NCI-H2227 treated with DMSO at 0.1 percent for 48 hours (cell line): ENCODE measurements at places on chromosomes 4 and X.
A peak's percentile ranks its signal among the peaks of the same experiment; 100 is the strongest.

DNA sequence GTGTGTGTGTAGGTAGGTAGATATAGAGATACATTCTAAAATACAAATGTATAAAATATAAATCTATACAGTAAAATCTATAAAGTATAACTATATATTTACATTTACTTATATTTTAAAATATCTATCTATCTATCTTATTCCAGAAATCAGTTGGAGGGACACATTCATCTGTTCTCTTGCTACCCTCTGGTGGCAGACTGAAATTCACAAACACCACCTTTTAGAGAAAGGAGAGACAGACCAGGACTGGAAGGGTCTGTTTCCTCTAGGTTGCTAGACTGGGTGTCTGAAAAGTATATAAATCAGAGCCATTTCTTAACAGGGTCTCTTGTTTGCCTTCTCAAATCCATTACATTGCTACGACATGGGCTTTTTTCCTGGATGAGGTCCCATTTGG is 343.0 kb downstream of the OPHN1 start:
- no peak for DNase-seq

DNA sequence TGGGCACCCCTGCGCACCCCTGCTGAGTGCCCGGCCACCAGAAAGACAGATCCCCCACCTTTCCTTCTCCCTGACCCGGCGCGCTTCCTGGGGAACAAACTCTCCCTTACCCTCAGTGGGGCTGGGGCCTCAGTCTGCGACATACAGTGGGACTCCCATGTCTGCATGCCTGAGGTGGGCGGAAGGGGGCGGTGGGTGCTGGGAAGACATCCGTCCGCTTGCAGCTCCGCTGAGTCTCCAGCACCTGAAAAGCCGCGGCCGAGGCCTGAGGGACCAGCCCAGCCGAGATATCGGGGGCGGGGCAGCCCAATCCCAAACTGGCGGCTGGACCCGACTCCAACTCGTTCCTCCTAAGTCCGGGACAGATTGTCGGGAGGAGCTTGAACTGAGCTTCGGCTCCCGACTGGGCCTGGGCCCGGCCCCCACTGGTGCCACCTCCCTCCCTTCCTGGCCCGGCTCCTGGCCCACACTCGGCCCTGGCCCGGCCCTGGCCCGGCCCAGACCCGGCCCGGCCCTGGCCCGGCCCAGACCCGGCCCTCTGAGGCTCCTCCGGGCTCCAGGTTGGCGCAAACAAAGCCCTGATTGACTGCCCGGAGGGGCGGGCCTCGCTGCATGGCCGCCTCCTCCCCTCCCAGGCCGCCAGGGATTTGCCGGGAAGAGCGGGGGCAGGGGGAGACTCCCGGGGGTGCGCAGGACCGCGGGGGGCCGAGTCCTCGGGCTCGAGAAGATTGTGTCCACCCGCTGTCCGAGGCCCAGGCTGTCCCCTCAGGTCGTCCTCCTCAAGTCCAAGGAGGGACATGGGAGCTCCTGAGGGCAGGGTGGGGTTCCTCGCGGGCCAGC is 877 bp upstream of the SLC16A2 start:
- peak; percentile 18 for DNase-seq

DNA sequence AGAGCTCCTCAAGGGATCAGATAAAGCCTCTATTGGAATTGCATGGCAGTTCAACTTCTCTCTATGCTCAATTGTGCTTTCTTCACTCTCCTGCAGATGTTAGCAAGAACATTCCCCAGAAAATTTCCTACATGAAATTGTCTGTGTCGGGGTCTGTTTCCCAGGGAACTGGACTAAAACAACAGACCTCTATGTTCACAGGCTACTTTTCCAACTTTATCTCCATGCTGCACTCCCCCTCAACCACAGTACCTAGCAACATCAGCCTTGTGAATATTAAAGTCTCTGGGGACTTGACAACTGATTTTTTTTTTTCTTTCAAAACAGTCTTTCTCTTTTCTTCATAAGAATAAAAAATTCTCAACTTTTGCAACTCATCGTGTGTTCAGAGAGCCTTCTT is 1470.8 kb upstream of the ADGRL3 start:
- no peak for DNase-seq

- no peak for DNase-seq
Measured at GRCh38 chrX:19350941-19351384, 7.2 kb downstream of the PDHA1 start.

- no peak for DNase-seq
Measured at GRCh38 chr4:152909901-152910300, 26.2 kb upstream of the FHDC1 start.

- DNase-seq = no peak
Measured at GRCh38 chr4:123876143-123876542, 479.5 kb downstream of the SPRY1 start.

DNA sequence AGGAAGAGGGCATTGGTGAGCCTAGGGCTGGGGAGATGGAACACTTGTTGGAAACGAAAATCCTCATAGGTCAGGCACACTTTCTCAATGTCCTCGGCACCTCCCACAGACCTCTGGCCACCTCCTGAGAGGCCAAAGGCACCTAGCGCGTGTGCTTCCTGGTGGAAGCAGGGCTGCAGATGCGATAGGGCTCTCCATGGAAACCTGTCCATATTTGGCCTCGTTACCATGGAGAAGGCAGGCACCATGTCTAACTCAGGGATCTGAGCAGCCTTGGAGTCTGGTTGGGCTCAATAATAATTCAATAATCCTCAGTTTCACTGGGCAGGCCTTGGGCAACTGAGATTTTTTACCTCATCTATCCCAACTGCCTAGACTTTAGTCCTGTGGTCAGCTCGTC is 58.3 kb downstream of the RAI2 start:
- DNase-seq = no peak

- no peak for DNase-seq
Measured at GRCh38 chr4:81746773-81747172, 275.1 kb upstream of the RASGEF1B start.

DNA sequence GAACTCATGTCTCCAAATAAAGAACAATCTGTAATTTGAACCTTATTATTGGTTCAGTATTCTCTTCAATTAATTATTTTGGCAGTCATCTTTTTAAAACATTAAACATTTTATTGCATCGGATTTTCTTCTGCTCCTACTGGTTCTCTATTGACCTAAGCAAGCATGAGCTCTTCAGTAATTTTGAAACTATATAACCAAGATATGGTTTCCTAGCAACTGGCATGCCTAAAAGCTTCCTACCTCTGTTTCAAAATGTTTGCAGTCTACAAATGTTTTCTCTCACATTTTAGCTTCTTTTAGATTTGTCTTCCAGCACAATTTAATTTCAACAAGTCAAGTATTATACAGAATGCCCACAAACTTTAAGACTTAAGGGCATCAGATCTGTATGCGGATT is 371.3 kb downstream of the GPM6A start:
- no peak for DNase-seq

- no peak for DNase-seq
Measured at GRCh38 chr4:1826531-1827350, 29.2 kb downstream of the LETM1 start.

- no peak for DNase-seq
Measured at GRCh38 chrX:70525733-70526132, 81.1 kb downstream of the DLG3 start.

DNA sequence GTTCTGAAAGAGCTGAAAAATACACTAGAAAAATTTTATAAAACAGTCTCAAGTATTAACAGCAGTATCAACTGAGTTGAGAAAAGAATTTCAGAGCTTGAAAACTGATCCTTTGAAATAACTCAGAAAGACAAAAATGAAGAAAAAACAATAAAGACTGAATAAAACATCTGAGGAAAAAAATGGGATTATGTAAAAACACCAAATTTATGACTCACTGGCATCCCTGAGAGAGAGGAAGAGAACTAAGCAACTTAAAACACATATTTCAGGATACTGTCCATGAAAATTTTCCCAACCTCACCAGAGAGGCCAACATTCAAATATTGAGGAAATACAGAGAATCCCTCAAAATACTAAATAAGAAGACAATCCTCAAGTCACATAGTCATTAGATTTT is 22.9 kb downstream of the PABPC4L start:
- no peak for DNase-seq

DNA sequence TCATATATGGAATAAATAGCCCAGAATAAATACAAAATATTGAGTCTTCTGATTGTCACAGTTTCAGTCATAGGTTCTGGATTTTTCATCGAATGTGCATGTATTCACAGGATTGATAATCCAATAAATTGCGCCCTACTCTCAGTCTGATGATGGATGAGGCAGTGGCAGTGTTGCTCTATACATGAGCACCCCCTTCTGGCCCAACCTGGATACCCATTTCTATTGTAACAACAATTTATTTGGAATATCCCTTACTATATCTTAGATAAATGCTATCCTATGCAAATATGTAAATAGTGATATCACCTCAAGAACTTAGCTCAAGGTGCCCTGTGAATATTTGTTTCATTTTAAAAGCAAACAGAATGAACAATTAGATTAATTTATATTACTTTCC is 733.7 kb upstream of the PABPC4L start:
- DNase-seq = no peak
